ENCODE measurements at places on chromosomes 7 and 10. TPM values are rescaled to one million over a fixed set of nuclear protein-coding genes. Genes with fewer than 3 reads are reported as not detected.
A peak's percentile ranks its signal among the peaks of the same experiment; 100 is the strongest.

DNA sequence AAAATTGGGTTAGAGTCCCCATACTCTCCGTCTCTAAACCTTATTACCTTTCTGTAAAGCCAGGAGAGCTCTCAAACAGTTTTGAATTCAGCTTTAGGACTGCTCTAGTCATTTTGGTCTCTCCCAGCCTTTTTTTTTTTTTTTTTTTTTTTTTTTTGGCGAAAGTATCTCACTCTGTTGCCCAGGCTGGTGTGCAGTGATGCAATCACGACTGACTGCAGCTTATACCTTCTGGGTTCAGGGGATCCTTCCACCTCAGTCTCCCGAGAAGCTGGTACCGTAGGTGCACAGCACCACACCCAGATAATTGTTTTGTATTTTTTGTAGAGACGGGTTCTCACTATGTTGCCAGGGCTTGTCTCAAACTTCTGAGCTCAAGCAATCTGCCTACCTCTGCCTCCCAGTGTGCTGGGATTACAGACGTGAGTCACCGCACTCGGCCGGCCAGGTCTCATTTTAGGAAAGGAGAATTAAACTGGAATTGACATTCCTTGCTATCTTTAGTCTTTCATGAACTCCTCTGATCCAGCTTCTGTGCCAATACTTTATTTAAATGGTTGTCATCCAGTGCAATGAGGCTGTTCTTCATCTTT lies 31.4 kb upstream of the RSU1 start:
- peak; percentile 49 for DNase-seq

Gene TUBAL3
- not detected for total RNA-seq

GRCh38 chr10:33822774-33823173 lies 488.3 kb upstream of the NRP1 start:
- DNase-seq: no peak

Gene HOXA7
- not detected for total RNA-seq

Gene MMD2
- total RNA-seq: not detected

- no peak for DNase-seq
These were observed 49.1 kb downstream of the SRPK2 start for GRCh38 chr7:105339404-105340323.

GRCh38 chr7:135277161-135277560 lies 43.5 kb downstream of the STRA8 start:
- no peak for DNase-seq

DNA sequence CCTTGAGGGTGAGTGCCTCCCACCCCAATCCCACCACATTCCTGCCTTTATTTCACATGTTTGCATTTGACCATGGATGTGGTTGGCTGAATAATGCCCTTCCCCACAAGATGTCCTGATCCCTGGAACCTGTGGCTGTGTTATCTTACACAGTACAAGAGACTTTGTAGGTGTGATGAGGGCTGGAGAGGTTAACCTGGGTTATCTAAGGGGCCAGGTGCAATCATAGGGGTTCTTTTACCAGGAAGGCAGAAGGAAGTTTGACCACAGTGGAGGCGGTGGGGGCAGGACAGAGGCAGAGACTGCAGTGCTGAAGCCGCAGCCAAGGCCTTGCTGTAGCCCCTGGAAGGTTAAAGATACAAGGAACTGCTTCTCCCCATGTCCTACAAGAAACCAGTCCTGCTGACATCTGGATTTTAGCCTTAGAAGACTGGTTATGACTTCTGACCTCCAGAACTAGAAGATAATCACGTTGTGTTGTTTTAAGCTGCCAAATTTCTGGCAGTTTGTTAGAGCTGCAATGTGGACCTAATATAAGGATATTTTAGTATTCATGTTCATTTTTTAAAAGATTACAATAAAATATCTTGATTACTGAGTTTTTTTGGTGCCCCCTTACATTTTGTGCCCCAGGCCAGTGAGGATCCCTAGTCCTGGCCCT lies 136.6 kb downstream of the ARHGAP22 start:
- DNase-seq: no peak

DNA sequence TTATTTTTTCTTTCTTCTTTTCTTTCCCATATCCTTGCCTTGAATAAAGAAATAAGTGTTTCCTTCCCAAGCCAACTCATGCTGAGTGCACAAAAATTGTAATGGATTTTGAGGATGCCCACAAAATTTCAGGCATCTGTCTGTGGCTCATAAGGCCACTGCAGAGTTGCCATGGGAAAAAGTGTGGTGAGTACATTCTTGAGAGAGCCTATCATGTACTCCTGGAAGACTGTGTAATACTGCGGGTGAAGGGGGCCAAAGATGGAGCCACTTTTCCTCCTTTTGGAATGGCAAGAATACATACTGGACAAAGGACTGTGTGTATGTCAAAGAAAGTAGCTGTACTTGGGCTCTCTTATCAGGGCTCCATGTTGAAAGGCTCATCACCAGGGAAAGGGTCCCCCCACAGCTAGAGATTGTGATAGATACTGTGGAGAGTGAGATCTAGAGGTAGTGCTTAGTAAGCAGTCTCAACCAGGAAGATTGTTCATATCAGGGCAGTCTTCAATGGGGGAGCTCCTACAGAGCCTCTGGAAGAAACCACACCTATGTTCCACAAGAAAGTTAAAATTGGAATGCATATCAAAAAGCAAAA lies 341.6 kb upstream of the KCND2 start:
- DNase-seq: no peak

DNA sequence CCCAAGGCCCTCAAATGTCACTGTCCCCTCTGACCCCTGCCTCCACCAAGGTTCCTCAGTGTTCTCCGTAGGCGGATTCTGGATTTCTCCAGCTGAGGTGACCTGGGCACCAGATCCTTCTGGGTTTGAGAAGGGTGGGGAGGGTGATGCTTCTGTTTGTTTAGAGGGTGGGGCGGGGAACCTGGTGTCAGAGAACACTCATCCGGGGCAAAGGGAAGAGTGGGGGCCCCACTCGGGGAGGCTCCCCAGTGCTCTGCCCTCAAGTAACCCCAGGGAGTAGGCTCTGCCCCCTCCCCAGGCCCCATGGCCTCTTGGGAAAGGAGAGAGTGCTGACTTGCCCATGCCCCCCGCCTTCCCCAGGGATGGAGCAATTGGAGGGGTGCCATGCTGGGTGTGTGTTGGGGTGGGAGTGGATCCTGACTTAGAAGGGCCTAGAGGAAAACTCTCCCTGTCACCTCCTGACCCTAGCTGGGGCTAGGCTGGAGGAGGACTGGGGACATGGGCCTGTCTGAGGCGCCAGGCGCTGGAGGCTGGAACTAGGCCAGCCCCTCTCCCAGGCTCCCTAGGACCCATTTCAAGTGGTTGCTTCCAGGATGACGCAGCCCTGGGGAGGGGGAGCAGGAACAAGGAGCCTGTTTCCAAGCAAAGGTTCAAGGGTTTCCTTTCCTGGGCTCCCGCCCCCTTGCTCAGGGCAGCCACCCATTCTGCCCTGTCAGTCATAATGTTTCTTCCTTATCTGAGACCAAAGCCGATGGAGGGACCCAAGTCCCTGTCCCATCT lies 27.9 kb downstream of the KAZALD1 start:
- DNase-seq: no peak

Gene MACC1
- 0.18 TPM for total RNA-seq

- DNase-seq: no peak
These were observed 58.0 kb downstream of the MAP3K8 start for GRCh38 chr10:30491916-30492515.

DNA sequence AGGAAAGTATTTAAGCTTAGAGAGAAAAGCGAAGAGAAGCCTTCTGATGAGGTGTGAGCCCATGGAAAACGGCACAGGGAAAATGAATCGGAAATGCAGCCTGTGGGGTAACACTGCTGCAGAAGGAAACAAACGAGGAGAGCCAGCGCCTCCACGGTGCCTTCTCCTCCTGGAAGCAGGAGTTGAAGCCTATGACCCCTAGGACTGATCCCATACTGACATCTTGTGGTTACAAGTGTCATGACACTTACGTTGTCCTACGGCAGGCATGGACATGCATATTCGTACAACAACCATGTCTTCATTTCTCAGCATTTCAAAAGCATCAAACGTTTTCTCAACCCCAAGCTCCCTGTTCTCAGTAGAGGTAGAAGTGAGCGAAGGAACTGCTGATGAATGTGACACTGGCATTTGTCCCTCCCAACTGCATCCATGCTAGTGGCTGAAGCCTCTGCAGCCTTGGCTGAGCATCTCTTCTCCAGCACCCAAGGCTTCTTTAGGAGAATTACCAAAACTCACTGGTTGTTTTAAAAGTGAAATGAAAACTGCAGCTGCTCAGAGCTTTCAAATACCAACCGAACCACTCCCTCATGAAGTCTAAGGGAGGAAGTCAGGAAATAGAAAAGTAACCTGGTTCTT lies 160.2 kb downstream of the JAZF1 start:
- DNase-seq: peak; percentile 87
